AG08396 (cell line): ENCODE measurements at places on chromosomes 13 and 19.

GRCh38 chr13:111484141-111484925, 163.9 kb downstream of the TEX29 start:
- no peak for DNase-seq

DNA sequence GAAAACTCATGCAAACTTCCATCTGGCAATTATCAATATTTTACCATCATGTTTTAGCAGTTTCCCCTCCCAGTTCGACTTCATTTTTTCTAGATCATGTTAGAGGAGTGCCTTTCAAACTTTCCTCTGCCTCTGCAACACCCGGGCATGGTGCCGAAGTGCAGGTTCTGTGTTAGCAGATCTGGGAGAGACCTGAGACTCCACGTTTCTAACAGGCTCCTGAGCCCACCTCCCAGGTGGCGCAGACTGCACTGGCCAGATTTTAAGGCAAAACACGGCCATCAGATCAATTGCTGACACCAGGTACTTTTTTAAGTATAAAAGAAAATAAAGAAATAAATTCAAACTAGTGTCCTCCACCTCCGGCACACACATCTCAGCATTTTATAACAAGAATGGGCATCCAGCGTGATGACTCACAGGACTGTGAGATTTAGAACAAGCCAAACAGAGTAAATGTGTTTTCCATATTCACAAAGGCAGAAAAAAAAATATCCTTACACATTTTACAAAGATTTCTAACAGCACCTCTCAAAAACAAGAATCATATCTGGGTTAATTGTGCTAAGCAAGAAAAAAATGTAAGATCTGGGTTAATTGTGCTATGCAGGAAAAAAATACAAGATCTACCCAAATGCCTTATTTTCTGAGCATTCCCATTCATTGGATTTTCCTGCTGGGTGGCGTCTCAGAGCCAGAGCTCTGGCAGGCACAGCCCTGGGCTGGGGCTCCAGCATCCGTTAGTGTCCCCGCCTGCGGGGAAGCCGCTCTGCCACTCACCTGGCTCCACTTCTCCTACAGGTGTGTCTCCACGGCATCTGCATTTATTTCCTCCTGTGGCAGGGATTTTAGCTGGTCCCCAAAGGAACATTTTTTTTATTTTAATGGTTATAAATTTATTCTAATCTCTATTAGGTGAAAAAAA, 127.9 kb upstream of the SOX1 start:
- DNase-seq: no peak

DNA sequence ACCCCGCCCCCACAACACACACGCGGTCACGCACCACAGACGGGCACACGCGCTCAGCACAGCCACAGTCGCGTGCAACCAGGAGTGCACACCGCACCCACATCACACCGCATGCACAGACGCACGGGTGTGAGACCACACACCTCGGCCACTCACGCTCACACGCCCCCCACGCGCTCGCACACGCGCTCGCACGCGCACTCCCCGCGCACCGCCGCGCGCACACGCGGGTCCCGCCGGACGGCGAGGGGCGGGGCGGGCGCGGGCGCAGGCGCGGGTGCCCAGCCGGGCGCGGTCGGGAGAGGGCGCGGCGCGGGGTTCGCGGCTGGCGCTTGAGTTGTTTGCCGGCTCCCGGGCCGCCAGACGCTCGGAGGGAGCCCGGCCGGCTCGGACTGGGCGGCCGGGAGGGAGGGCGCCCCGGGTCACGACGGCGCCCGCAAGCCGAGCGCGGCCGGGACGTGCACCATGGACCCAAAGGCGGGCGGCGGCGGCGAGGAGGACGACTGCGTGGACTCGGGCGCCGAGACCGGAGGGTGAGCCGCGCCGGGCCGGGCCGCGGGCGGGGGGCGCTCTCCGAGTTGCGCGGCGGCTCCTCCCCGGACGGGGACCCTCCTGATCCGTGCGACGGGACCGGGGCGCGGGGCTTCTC, at the start of gene FAM124A:
Gene FAM124A, plus strand, starts transcription at position 362 of the 649 bp plus-strand sequence. Its CDS starts 104 bp downstream, at position 466.
- DNase-seq: peak; percentile 87

DNA sequence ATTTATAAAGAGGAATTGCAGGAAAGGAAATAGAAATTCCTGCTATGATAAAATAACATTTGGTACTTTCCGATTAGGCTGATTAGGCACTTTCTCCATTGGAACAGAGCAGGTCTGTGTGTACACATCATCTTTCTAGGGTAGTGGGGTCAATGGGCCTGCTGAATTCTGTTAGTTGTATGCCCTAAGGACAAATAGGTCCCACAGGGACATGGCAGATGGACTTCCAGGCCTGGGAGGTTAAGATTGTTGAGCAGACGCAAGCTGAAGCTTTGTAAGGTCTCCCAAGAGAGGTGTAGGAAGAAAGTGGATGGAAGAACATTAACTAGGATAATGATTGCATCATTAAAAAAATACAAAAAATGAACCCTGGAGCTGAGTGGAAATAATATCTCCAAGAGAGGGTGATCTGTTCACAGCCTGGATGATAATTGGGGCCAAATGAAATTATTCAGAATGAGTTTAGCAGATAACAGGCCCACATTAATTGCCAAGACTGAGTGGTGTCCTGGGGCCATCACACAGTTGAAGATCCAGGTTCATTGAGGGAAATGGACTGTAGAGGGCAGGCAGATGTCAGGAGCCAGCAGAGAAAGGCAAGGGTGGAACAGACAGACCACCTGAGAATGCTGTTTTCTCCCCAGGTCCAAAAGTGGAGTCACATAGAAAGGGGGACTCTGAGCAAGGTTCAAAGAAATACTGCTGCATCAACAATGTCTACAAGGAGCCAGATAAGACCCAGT, 215.1 kb downstream of the DNAJC15 start:
- DNase-seq: no peak
